ENCODE measurements at places on chromosomes 16 and 17. TPM values are rescaled to one million over a fixed set of nuclear protein-coding genes. Genes with fewer than 3 reads are reported as not detected.

Gene ZPBP2
- total RNA-seq: not detected

Gene SMIM22
- 49.2 TPM for total RNA-seq

Gene CD19
- not detected for total RNA-seq

Gene CFAP97D1
- total RNA-seq: not detected

Gene KRTAP3-2
- total RNA-seq: not detected

Gene NFATC2IP
- 12.9 TPM for total RNA-seq

Gene YPEL2
- total RNA-seq: 9.1 TPM

Gene CD300C
- total RNA-seq: not detected

Gene G6PC1
- total RNA-seq: 0.72 TPM

Gene PDILT
- not detected for total RNA-seq

Gene SOST
- not detected for total RNA-seq

Gene SETD6
- 20.3 TPM for total RNA-seq

Gene PHKG2
- 15.7 TPM for total RNA-seq

Gene MMP2
- 41.1 TPM for total RNA-seq

Gene EVI2A
- 8.5 TPM for total RNA-seq

Gene HEATR9
- total RNA-seq: not detected

Gene ADORA2B
- 0.43 TPM for total RNA-seq

Gene CNGB1
- total RNA-seq: not detected

Gene VMO1
- 2.2 TPM for total RNA-seq

Gene ARL17B
- total RNA-seq: 8.5 TPM

Gene ZNF469
- total RNA-seq: 0.35 TPM

- peak; percentile 50 for DNase-seq
Measured at GRCh38 chr17:29149431-29150064, 30.6 kb downstream of the MYO18A start.

DNA sequence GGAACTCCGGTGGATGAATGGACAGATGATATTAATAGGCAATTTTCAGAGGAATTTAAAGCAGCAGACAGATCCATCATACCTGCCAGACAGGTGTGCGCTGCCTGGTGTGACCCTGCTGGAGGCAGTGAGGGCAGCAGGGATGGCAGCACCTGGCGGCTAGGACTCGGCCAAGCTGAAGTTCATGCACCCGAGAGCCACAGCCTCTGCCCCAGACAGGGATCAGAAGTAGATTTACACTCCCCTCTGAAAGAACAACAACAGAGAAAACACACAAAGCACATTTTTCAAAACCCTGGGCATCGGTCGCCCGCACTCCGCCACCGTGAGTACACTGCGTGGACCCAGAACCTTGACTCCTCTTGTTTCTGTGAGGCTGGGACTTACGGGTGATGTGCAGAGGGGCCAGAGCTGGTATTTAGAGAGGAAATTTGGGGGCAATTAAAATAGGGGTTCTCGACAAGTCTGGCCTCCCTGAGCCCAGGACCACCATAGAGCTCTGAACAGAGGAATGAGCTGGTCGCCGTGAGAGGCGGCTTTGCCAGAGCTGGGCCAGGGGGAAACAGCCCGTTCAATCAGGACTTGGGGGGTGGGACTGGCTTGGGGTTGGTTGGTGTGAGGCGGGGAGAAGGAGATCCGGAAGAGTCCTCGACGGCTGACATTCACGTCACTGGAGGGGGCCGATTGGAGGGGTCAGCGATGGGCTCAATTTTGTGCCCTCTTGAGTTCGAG lies 101.0 kb downstream of the METRNL start:
- no peak for DNase-seq

DNA sequence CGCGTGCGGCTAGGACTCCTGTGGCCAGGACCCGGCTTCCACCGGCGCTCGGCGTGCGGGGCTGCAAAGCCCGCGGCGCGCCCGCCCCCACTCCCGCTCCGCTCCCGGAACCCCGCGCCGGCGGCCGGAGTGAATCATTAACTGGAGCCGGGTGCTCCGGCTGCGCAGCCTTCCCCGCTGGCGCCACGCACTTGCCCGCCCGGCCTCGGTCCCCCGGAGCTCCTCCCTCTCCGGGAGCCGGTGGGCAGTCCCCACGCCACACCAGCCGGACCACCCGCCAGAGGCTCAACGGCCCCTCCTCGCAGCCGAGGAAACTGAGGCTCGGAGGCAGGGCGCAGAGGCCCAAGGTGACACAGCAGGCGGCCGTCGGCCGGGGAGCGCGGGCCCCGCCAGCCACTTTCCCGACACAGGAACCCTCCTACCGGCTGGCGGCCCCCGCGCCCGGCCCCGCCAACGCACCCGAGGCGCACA lies 580 bp downstream of the BCAR1 start:
- DNase-seq: peak; percentile 80

- DNase-seq: no peak
Measured at GRCh38 chr17:40604327-40605080, 39.2 kb upstream of the CCR7 start.

DNA sequence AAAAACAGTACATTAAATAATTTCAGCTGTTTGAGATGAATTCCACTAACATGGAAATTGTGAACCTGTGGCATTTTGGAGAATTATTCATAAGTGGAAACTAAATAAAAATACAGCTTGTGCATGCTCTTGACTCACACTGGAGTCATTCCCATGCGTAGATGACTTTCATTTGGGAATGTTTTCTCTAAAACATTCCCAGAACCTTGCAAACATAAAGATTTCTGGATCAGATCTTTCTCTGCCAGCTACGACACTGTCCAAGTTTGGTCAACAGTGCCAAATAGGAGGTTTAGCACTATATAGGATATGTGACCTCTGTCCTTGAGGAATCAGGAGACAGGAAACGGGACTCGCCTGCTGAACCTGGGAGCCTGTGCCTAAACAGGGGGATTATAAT lies 400.9 kb downstream of the SLC39A11 start:
- no peak for DNase-seq

GRCh38 chr16:56667581-56668571 lies at the start of gene MT1G:
Gene MT1G (minus strand): TSS chr16:56668065. CDS start chr16:56667993, 72 bp downstream.
- DNase-seq: peak; percentile 92

GRCh38 chr17:2967515-2967914 lies 95.9 kb downstream of the OR1D5 start:
- no peak for DNase-seq

DNA sequence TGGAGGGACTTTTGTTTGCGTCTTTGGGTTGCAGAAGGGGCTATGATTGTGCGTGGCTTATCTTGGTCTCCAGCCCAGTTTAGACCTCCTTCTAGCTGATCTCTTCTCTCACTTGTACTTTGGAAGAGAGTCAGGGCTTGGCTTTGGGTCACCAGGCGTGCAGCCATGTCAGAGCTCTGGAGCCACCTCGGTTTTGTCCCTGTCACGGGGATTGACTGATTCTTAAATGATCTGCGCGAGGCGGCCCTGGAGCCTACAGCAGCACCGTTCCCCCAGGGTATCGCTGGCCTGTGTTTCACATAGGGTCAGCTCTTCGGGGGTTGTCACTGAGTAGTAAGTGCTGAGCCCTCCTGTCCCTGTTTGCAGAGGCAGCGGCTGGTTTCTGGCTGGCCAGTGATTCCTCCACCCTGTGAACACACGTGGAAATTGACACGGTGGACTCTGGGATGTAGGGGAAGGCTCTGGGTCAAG lies 209.8 kb upstream of the CHMP6 start:
- no peak for DNase-seq

DNA sequence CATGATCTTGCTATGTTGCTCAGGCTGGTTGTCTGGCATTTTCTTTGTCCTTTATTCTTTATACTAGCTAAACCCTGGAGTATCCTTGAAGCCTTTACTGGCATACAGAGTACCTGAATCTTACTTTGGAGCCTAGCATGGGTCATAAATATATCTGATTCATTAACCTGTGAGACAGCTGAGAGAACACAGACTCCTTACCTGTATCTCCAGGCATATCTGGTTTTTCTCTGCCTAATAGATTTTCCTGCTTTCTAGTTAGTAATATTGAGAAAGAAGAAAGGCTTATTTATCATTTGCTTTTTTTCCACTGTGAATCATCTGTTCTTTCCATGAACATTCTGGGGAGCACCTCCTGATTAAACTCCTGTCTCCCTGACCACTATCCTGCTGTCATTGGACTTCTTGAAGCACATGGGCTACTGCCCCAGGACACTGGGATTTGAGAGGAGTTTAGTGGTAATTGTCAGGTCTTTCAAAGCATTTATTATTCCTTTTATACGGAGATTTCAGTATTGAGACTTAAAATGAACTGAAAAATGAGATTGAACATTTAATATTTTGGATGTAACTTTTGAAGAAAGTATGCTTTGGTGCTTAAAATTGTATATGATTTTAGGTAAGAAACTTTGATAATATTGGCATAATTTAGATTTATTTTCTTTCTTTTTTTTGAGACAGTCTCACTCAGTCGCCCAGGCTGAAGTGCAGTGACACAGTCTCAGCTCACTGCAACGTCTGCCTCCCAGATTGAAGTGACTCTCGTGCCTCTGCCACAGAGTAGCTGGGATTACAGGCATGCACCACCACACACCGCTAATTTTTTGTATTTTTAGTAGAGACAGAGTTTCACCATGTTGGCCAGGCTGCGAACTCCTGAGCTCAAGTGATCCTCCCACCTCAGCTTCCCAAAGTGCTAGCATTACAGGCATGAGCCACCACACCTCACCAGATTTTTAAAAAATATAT lies 8.6 kb downstream of the PDP2 start:
- DNase-seq: no peak

GRCh38 chr16:89536371-89536770 lies 24.1 kb upstream of the RPL13 start:
- DNase-seq: no peak

DNA sequence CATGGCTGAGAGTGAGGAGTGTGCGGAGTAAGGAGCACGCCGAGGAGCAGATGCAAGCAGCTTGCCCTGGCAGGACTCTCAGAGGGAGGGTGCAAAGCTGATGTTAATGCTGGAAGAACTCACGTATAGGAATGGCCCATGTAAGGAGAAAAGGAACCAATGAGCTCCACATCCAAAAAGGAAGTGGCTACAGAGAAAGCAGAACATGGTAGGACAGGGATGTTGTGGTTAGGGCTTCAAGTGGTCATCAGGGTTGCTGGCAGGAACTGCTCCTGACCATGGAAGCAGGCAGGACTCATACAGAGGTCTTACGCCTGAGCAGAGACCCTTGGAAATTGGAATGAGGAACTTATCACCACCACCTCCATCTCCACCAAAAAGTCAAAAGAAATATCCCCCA lies 5.2 kb downstream of the MYO1D start:
- no peak for DNase-seq

GRCh38 chr16:51719376-51719775 lies 568.3 kb upstream of the SALL1 start:
- no peak for DNase-seq

GRCh38 chr16:66416939-66417700 lies 10.0 kb upstream of the BEAN1 start:
- no peak for DNase-seq

GRCh38 chr17:13812350-13812749 lies 210.6 kb upstream of the HS3ST3A1 start:
- no peak for DNase-seq

GRCh38 chr16:1678500-1679098 lies 520 bp downstream of the JPT2 start:
- DNase-seq: no peak

DNA sequence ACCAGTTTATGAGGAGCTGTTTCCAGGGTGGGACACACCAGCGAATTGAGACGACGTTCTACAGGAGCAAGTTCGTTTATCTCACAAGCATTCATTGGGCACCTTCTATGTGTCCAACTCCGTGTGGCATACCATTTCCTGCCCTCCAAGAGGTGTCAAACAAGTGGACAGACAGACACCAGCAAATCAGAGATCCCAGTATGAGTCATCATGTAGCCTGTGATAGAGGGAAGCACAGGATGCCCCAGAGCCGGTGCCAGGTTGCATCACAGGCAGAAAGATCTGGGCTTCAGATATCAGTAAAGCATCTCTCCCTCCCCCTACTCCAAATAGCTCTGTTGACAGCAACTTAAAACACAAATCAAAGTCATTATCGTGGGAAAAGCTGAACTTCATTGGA lies 31.8 kb upstream of the MAF start:
- no peak for DNase-seq

GRCh38 chr16:70594569-70594968 lies 51.8 kb upstream of the IL34 start:
- DNase-seq: peak; percentile 77

GRCh38 chr16:86620184-86620583 lies 41.8 kb downstream of the FOXL1 start:
- no peak for DNase-seq

- DNase-seq: no peak
Measured at GRCh38 chr17:80191865-80192661, 22.2 kb downstream of the CARD14 start.
